ENCODE measurements at places on chromosomes 2 and 18.
A peak's percentile ranks its signal among the peaks of the same experiment; 100 is the strongest.

DNA sequence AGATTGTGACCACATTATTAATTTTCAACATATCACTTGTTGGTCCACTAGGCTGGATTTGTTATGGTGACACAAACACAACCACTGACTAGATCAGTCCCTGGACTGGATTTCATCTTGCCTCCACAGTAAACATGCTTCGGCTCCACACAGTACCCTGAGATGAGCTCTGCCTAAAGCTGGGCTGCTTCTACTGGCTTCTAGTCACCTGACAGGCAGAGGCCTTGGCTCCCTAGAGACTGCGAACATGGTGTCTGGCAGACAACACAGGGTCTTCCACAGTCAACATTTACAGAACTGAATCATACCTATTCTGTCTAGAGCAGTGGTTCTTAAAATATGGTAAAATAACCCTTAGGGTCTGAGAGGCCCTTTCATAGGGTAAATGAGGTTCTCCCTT, 69.2 kb downstream of the RIT2 start:
- no peak for DNase-seq

DNA sequence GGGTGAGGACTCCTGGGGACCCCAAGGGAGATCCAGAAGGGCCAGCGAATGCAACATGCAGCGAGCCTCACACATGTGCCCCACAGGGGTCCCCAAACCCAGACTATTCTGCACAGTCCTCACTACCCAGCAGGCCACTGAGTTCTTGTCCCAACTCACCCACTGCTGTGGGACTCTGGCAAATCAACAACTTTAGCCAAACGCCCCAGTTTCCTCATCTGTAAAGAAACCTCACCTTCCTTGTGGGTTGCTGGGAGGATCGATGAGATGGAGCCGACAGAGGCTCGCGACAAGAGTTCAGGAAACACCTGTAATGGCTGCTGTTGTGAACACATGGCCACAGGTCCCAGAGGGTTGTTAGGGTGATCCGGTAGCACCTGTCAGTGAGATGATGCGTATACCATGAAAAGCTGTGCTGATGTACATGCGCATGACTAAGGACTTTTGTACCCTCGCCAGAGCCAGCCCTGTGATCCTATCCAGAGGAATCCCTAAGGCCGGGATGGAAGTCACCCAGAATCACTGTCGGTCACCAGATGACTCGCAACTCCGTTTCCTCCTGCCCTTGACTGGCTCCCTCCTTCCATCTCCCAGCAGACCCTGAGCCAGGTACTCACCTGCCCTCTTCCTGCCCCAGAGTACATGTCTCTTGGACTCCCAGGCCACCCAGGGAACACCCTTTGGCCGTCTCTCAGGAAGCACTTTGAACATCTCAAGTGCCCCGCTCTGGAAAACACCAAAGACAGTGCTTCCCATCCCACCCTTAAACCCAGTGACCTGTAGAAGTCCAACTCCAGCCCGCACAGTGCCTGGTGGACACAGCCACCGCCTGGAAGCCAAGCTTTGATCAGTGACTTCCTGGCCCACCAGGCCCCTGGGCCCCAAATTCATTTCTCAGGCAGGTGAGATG, 103.3 kb upstream of the ID2 start:
- DNase-seq: no peak

DNA sequence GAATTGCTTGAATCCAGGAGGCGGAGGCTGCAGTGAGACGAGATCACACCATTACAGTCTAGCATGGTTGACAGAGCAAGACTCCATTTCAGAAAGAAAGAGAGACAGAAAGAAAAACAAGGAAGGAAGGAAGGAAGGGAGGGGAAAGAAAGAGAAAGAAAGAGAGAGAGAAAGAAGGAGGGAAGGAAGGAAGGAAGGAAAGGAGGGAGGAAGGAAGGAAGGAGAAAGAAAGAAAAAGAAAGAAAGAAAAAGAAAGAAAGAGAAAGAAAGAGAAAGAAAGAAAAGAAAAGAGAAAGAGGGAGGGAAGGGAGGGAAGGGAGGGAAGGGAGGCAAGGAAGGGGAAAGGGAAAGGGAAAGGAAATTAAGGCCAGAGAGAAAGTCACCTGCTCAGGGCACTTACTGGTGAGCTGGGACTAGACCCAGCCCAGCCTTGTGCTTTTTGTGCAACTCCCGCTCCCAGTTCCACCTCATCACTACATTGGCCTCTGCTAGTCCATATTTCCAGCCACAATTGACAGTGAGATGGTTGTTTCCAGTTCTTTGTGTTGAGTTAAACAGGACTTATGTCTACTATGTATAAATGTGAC, 35.7 kb downstream of the MOGAT1 start:
- peak; percentile 30 for DNase-seq

GRCh38 chr2:147683380-147683779, 161.4 kb upstream of the ACVR2A start:
- no peak for DNase-seq

- DNase-seq: no peak
These were observed 13.2 kb downstream of the MEMO1 start for GRCh38 chr2:31997653-31998052.

DNA sequence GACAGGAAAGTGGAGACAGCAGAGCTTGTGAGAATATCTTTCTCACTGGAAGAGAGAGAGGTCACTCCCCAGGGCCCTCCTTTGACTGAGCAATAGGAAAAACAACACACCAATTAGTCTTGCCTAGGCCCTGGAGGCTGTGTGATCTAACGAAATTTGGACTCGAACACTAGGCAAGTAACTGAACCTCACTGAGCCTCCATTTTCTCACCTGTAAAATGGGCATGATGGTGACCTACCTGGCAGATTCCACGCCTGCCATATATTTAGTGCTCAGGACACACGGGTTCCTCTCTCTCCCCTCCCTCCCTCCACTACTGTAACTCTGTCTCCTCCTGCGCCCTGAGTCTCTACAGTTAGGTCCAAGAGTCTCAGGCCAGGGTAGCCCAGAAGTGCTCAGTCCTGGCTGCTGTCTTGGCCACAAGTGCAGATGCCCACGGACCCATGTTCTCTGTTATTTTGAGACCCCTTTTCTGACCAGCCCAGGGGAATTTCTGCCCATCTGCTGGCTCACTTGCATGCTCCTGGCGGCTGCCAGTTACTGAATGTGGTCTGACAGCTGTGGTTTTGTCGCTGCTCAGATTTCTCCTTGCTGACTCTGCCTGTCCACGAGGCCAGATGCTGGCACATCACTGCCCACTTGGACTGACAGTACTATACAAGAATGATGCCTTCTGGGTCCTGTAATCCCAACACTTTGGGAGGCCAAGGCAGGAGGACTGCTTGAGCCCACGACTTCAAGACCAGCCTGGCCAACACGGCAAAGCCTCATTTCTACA, 9.6 kb upstream of the GIGYF2 start:
- DNase-seq: no peak

DNA sequence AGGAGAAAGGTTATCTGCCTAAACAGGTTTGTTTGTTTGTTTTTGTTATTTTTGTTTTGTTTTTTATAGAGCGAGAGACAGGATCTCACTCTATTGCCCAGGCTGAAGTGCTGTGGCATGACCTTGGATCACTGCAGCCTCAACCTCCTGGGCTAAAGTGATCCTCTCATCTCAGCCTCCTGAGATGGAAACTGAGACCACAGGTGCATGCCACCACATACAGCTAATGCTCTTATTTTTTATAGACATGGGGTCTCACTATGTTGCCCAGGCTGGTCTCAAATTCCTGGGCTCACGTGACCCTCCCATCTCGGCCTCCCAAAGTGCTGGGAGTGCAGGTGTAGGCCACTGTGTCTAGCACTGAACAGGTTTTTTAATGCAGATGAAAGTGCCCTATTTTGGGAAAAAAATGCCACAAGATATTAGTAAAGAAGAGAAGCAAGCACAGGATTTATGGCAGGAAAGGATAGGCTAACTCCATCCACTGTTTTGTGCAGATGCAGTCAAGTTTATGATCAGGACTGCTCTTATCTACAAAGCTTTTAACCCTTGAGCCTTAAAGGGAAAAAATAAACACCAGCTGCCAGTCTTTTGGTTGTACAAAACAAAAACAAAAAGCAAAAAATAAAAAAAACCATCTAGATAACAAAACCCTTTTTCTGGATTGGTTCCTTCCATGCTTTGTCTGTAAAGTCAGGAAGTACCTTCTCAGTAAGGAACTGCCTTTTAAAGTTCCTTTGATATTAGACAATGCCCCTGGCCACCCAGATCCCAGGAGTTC, 29.4 kb downstream of the MAP4K3 start:
- DNase-seq: no peak

DNA sequence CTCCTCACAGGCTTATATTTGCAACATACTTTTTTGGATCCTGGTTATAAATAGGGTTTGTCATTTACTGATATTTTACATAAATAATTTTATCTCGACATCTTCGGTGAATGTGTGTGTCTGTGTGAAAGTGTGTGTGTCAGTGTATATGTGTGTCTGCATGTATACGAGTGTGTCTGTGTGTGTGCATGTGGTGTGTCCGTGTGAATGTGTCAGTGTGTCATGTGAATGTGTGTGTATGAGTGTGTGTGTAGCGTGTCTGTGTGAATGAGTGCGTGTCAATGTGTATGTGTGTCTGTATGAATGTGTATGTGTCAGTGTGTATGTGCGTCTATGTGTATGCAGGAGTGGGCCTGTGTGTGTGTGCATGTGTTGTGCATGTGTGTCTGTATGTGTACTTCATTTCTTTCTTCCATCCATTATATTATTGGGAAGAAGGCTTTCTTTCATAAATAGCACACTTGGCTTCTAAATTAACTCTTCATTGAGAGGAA, 161.6 kb downstream of the ST6GAL2 start:
- DNase-seq: no peak

GRCh38 chr2:24024018-24024417, 14.1 kb downstream of the MFSD2B start:
- DNase-seq: no peak

DNA sequence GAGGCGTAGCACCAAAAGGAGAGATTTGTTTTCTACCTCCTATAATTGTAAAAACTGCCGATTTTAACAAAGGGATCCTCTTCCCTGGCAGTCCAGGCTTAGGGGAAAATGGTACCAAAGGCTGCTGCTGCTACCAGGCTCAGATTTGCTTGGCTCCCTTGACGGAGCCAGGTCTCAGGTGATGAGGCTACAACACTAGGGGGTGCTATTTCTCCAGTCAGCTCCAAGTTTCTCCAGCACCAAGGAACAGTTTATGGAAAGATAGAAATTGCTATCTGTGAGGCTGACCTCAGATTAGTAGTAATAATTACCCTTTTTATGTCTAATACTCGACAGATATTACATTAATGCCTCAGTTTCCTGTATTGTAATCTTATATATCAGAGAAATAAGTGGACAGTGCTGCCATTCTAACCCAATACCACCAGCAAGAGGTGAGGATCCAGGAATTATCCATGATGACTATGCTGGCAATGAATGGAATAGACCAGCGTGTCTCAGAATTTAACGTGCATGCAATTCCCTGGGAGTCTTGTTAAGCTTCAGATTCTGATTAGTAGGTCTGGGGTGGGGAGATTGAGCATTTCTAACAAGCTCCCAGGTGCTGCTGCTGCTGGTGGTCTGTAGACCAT, 111.3 kb downstream of the ESCO1 start:
- DNase-seq: peak; percentile 33

DNA sequence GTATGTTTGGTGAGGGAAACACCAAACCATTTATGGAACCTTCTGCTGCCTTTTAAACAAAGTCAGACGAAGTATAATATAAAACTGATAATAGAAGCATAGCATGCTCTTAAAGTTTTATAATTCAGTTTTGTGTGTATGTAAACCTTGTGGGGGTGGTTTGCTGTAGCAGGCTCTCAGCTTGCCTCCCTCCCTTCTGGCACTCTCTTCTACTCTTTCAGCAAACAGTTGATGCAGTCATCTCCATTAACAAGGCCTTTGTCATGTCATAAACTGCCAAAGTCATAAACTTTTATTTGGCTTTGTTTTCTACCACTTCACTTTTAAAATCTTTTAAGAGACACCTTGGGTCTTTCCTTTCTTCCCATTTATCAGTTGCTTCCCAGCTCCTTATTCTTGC, 448.2 kb upstream of the SETBP1 start:
- DNase-seq: no peak

- DNase-seq: peak; percentile 8
These were observed 44.7 kb upstream of the DNAH7 start for GRCh38 chr2:196113061-196113974.

DNA sequence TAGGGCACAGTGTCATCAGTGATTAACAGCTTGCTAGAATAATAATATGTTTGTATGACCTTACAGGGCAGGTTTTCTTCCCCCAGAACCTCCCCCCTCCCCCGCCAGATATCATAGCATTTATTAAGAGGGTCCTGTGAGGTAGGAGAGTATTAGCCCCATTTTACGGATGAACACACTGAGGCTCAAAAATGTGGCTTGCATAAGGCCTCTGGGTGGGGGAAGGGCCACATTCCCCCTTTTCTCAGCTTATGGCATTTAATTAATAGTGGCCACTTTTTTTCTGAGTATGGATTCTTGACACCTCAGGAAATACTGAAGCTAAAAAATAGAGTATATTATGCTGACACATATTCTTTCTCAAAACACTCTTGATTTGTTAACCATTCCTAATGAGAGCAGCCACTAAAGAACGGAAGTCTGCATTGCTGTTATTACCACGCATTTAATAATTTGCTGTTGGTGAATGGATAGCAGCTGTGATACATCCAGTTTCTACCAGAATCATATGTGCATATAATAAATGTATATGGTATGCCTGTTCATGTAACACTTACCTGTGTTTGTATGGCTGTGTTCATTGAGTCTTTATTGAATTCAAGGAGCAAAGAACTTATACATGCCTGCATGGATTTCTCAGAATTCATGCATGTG, 3.0 kb downstream of the CTIF start:
- no peak for DNase-seq

DNA sequence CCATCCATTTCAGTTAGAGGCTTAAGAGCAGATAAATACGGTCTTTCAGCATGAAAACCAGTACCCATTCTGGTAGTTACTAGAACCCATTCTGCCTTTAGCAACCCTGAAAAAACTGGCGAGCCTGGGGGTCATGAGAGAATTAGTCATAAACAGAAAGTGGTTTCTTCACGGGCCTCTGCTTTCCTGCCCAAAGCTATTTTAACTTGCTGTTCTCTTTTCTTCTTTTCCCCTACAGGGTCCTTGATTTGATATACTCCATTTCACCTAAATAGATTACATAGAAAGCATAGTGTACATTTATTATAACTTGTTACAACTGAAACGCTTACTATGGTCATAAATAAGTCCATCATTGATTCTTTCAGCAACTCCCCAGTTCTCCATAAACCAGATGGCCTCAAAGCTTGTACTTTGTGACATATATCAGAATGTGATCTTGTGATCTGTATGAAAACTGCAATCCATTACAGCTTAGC, 48.3 kb downstream of the WDFY1 start:
- DNase-seq: peak; percentile 84

DNA sequence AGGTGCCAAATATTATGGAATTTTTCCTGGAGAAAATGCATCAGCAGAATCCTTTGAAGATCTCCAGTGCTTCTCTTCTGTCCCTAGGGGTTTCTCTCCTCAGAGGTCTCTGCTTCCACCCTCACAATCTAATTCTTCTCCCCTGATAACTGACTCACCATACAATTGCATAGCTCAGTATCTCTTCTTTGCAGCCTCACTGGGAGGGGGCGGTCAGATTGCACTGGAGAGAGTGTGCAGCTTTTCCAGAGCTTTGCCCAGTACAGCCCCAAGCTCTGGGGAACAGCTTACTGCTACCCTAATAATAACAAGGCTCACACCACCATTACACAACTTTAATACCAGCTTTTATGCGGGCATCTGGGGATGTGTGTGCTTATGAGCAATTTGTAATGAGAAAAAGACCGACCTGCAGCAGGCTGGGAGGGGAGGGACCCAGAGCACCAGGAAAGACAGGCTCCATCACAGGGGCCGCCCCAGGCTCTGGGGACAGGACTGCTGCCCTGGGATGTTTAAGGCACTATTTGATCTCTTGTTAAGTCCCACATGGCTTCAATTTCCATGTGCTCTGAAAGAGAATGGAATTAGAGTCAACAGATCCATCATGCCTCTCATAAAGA, 276.6 kb upstream of the SIX2 start:
- DNase-seq: no peak

- no peak for DNase-seq
These were observed 1.5 kb downstream of the PXDN start for GRCh38 chr2:1742681-1743395.
